ENCODE measurements at places on chromosomes 5 and 9. TPM values are rescaled to one million over a fixed set of nuclear protein-coding genes. Genes with fewer than 3 reads are reported as not detected.
A peak's percentile ranks its signal among the peaks of the same experiment; 100 is the strongest.

GRCh38 chr9:122991370-122991830 lies 42.1 kb upstream of the GPR21 start:
- no peaks in the 10 kb centered on the region for H3K27me3 ChIP-seq
- no peak overlapping the region for H3K27ac ChIP-seq
- DNase-seq, result no peak

Gene MZB1
- total RNA-seq, result 18.2 TPM

DNA sequence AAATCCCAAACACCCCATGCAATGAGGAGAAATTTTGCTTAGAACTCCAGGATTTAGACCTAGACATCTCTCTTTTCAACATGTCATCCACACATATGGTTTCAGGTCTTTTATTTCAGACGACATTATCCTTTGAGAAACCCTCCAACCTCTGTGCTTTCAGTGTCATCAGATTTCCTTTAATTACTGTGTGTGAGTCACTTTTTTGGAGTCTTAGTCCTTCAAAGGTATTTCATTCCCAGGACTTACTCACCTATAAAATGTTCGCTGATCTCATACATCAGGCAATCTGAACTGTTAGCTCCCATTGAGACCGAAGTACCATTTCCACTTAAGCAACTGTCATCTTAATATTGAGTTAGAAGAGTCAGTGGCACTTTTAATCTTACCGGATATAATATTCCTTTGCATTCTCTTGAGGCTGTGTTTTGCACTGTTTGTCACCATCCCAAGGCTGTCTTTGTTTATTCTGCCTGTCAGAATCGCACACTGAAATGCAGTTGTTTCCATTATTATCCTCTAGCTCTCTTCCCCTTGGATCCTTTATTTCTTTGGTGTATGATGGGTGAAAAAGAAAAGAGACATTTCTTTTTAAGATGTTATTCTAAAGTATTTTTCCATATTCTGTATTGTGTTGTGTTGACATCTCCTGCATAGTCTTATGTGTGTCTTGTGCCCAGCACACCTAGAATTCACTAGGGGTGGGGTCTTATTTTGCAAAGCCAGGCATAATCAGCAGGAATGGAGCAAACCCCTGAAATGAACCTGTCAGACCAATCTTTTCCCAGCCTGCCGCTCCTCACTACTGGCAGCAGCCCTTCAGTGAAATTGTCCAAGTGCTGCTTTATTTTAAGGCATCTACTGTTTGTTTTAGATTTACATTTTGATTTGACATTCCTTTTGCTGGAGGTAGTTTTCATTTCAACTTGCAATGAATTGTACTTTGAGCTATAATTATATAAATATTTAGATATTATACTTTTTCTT lies 155.4 kb downstream of the PAM start:
- H3K27ac ChIP-seq, result no peak overlapping the region
- H3K4me3 ChIP-seq, result no peak overlapping the region
- H3K27me3 ChIP-seq, result no peaks in the 10 kb centered on the region
- no peaks in the 10 kb centered on the region for H3K36me3 ChIP-seq
- H3K4me1 ChIP-seq, result no peaks in the 10 kb centered on the region

Gene OTULIN
- total RNA-seq, result 42.2 TPM

- peaks cover 15% of the 10 kb centered on the region for H3K4me1 ChIP-seq
- peak overlapping the region; percentile 90 for H3K4me3 ChIP-seq
- no peak for DNase-seq
- H3K27ac ChIP-seq, result peak overlapping the region; percentile 95
- no peaks in the 10 kb centered on the region for H3K36me3 ChIP-seq
Observed at GRCh38 chr5:176447591-176447977, 601 bp upstream of the FAF2 start.

GRCh38 chr9:13993632-13994185 lies 320.2 kb downstream of the NFIB start:
- no peaks in the 10 kb centered on the region for H3K4me1 ChIP-seq
- H3K36me3 ChIP-seq, result no peaks in the 10 kb centered on the region
- H3K4me3 ChIP-seq, result no peak overlapping the region
- no peak for DNase-seq
- no peaks in the 10 kb centered on the region for H3K27me3 ChIP-seq

Gene CCL19
- total RNA-seq, result not detected

Gene TARS1
- total RNA-seq, result 71.5 TPM

Gene C5orf63
- 11.0 TPM for total RNA-seq

- no peaks in the 10 kb centered on the region for H3K36me3 ChIP-seq
- H3K27ac ChIP-seq, result no peak overlapping the region
- no peak for DNase-seq
- no peaks in the 10 kb centered on the region for H3K27me3 ChIP-seq
- no peaks in the 10 kb centered on the region for H3K4me1 ChIP-seq
Observed at GRCh38 chr9:38521762-38522161, 97.5 kb upstream of the IGFBPL1 start.

DNA sequence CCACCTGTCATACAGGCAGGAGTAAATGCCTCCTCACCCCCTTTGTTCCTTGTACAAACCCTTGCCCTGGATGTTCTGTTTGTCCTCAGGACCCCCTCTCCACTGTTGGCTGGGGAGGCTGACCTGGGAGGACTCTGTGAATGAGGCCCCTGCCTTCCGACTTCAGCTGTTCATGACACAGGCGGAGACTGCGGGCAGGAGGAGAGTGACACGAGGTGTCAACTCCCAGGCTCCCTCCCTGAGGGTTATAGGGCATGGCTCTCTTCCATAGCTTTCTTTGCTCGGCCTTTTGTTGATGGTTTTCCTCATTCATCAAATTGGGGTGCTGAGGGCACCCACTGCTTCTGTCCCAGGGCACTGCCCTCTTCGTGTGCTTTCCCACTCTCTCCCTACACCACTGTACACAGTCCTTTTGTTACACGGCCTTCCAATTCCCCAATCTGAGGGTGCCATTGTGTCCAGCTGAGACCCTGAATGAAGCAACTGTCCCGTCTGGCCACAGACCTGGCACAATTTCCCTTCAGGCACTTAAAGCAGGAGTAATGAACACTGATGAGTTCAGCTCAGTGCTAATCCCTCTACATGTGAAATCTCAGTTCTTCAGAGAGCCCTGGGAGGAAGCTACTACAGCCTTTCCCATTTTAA lies 33.8 kb downstream of the KCNIP1 start:
- no peak overlapping the region for H3K4me3 ChIP-seq
- H3K36me3 ChIP-seq, result no peaks in the 10 kb centered on the region
- H3K27me3 ChIP-seq, result no peaks in the 10 kb centered on the region
- no peak overlapping the region for H3K27ac ChIP-seq
- no peaks in the 10 kb centered on the region for H3K4me1 ChIP-seq

DNA sequence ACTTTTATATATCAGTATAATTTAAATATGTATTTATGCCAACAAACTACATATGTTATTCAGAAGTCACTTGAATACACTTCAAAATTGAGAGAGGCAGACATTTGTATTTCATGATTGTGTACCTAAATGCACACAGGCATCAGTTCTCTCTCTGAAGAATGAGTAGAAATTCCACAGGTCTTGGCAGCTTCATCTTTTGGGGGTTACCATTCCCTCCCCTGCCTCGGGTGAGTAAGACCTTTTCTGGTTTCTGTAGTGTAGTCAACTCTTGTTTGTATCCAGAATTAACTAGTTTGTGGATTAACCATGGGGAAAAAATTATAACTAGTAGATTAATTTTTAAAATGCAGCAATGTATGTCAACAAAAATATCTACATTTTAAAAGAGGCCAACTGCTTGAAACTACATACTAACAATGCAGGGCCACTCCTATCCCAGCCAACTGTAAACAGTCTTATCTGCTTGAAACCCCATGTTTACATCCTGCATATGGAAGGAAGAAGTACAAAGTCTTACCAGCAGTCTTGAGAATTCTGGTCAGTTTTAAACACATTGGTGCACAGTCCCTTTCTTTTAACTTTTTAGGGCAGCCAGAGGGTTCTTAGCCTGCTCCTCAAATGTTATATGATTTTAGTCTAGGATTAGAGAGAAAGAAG lies 339.6 kb upstream of the KIF2A start:
- no peaks in the 10 kb centered on the region for H3K27me3 ChIP-seq
- DNase-seq, result no peak
- no peak overlapping the region for H3K27ac ChIP-seq
- H3K36me3 ChIP-seq, result no peaks in the 10 kb centered on the region
- no peak overlapping the region for H3K4me3 ChIP-seq
- no peaks in the 10 kb centered on the region for H3K4me1 ChIP-seq

- DNase-seq, result no peak
- H3K4me1 ChIP-seq, result no peaks in the 10 kb centered on the region
- no peak overlapping the region for H3K27ac ChIP-seq
- no peaks in the 10 kb centered on the region for H3K36me3 ChIP-seq
Observed at GRCh38 chr5:53871775-53872174, 311.3 kb downstream of the NDUFS4 start.

GRCh38 chr5:476102-476813 lies 33.3 kb downstream of the EXOC3 start:
- no peaks in the 10 kb centered on the region for H3K36me3 ChIP-seq
- H3K27me3 ChIP-seq, result no peaks in the 10 kb centered on the region
- H3K27ac ChIP-seq, result no peak overlapping the region

DNA sequence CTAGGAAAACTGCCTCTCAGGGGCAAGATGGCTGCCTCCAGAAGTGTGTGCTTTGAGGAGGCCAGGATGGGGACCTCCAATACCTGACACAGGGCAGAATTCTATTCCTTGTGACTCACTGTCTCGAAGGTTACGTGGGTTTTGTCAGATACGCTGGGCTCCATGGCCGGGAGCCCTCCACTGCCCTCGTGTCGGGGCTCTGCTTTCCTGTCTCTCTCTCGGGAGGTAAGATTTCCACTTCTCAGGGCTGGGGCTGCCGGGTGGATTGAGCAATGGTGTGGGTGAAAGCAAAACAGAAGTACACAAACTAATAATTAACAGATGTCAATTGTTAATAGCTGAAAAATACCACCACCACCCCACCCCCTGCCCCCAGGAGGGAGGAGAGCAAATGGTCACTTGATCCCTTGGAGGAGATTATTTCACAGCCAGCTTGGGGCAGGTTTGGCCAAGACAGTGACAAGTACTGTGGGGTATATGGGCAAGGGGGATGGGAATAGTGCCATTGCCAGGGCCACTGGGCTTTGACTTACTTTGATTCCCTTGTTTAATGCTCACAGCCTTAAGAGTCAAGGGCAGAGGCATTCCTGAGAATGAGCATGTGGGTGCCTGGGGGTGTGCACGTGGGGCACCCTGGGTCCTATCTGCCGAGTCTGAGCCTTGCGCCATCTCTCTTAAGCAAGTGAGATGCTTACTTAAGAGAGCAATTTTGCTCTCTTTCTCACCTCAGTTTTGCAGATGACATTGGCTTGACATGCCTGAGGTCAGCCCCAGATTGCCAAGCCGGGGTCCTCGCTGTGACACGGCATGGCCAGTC lies 28.8 kb upstream of the DAB2IP start:
- no peak overlapping the region for H3K27ac ChIP-seq
- H3K27me3 ChIP-seq, result no peaks in the 10 kb centered on the region
- no peaks in the 10 kb centered on the region for H3K4me1 ChIP-seq
- no peak overlapping the region for H3K4me3 ChIP-seq

- no peaks in the 10 kb centered on the region for H3K4me1 ChIP-seq
- H3K4me3 ChIP-seq, result no peak overlapping the region
- no peaks in the 10 kb centered on the region for H3K27me3 ChIP-seq
- no peak for DNase-seq
- no peaks in the 10 kb centered on the region for H3K36me3 ChIP-seq
Observed at GRCh38 chr9:7707934-7708333, 91.6 kb downstream of the DMAC1 start.

Gene CD14
- total RNA-seq, result 3.3 TPM

Gene SLC45A2
- not detected for total RNA-seq

DNA sequence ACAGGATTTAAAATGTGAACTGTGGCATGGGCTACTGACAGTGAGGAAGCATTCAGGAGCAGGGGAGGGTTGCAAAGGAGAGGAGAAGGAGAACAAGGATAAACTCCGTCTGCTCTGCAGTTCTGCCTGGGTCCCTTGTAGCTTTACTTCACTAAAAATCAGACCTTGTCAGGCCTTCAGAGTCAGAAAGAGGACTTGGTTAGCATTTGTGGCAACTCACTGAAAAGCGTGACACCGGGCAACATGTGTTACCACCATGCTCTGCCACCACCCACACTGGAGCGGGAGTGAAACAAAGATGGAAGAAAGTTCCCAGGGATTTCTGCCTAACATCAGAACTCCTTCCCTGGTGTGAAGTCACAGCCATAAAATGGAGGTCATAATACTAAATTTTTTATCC lies 19.3 kb downstream of the FYB1 start:
- H3K4me1 ChIP-seq, result no peaks in the 10 kb centered on the region
- H3K27me3 ChIP-seq, result no peaks in the 10 kb centered on the region
- H3K36me3 ChIP-seq, result no peaks in the 10 kb centered on the region
- H3K4me3 ChIP-seq, result peak overlapping the region; percentile 30
- no peak for DNase-seq

DNA sequence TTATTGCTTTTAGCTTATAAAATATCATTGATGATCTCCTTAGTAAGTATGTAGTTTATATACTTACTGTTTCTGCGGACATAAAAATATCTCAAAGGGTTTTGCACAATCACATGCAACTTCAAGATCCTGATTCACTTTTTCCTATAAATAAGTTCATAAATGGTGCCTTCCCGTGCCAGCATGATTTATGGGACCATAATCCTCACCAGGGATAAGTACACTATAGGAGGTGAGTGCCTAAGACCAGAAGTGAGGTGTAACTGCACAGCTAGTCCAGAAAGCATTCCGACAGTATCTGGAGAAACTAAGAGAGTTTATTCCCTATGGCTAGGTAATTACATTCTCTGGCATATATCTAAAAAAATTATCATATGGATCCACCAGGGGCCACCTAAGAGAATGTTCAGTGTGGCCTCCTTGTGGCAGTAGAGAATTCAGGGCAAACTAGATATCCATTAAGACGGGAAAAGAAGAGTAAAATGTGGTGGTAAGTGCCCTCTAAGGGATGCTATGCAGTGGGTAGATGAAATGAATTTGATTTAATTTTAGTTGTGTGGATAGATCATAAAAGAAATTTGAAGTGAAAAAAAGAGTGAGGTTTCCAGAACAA lies 402.5 kb upstream of the SLC24A2 start:
- no peak for DNase-seq
- no peaks in the 10 kb centered on the region for H3K36me3 ChIP-seq
- H3K27me3 ChIP-seq, result no peaks in the 10 kb centered on the region
- H3K4me3 ChIP-seq, result no peak overlapping the region

Gene PRR7
- total RNA-seq, result 2.2 TPM

Gene WDR38
- total RNA-seq, result not detected

- no peaks in the 10 kb centered on the region for H3K27me3 ChIP-seq
- H3K27ac ChIP-seq, result no peak overlapping the region
- H3K36me3 ChIP-seq, result no peaks in the 10 kb centered on the region
- DNase-seq, result no peak
- no peaks in the 10 kb centered on the region for H3K4me1 ChIP-seq
Observed at GRCh38 chr5:54537725-54538124, 20.2 kb downstream of the SNX18 start.

DNA sequence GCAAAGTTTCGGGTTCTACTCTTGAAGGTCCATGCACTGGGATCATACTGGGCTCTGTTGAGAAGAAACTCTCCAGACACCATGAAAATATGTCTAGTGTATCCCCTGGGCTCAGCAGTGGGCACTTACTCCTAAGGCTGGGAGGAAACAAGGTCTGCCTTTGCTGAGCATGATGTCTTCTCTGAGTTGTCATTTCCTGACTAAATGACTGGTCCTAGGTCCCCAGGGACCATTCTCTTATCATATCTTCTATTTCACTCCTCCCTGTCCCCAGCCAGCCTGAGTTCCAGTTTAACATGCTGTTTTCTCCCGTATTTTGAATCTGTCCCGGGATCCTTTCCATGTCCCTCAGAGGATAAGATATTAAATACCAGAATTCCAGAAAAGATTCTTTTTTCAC lies 225.4 kb downstream of the MTRR start:
- H3K36me3 ChIP-seq, result no peaks in the 10 kb centered on the region
- no peak overlapping the region for H3K4me3 ChIP-seq
- no peak overlapping the region for H3K27ac ChIP-seq
- DNase-seq, result no peak
